ENCODE measurements at places on chromosomes 11 and 22. TPM values are rescaled to one million over a fixed set of nuclear protein-coding genes. Genes with fewer than 3 reads are reported as not detected.

Gene CHST1
- not detected for total RNA-seq

Gene FAM227A
- 1.5 TPM for total RNA-seq

Gene TMEM218
- 14.2 TPM for total RNA-seq

Gene IGLL5
- not detected for total RNA-seq

Gene TPST2
- total RNA-seq = 9.2 TPM

Gene CADM1
- 62.2 TPM for total RNA-seq

Gene CD3E
- not detected for total RNA-seq

DNA sequence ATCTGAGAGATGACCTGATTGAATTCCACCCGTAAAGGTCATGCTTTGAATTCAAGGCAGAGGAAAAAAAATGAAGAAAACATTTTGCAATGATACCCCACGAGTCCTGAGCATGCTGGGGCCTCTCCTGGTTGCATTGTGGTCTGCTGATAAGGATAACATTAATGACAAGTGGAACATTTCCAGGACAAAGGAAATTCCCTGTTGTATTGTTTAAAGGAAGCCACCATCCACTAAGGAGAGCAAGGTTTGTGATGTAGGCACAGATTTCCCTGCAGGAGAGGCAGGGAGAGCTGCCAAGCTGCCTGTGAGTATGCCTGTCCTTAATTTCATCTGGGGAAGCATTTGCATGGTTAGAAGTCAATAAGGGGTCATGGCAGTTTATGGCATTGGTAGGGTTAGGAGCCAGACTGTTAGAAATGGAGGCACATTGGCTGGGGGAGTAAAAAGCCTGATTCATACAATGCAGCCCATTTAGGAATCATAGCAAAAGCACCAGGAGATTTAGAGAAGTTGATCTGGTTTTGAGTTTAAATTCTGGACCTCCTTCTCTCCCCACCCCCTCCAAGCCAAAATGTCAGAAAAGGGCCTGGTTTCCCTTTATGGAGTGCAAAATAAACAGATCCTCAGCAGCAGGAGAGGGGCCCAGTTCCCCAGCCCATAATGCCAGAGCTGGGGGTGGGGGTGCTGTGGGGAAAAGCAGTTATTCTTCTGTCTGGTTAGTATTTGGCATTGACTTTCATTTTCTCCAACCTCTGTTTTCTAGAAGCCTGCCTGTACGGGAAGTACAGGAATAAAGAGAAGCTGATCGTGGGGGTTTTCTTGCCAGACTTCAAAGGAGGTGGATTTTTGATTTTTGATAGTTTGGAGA is 22.1 kb downstream of the FLI1 start:
- no peaks in the 10 kb centered on the region for H3K4me1 ChIP-seq
- H3K36me3 ChIP-seq = no peaks in the 10 kb centered on the region
- H3K27me3 ChIP-seq = peaks cover 4% of the 10 kb centered on the region
- DNase-seq = no peak

- H3K4me3 ChIP-seq = no peak overlapping the region
- H3K27me3 ChIP-seq = no peaks in the 10 kb centered on the region
- H3K27ac ChIP-seq = no peak overlapping the region
- DNase-seq = no peak
- no peaks in the 10 kb centered on the region for H3K36me3 ChIP-seq
These were observed 166.8 kb downstream of the TEAD1 start for GRCh38 chr11:12840871-12841660.

GRCh38 chr11:7546324-7546791 is 32.6 kb downstream of the PPFIBP2 start:
- H3K36me3 ChIP-seq = no peaks in the 10 kb centered on the region
- H3K27me3 ChIP-seq = no peaks in the 10 kb centered on the region

DNA sequence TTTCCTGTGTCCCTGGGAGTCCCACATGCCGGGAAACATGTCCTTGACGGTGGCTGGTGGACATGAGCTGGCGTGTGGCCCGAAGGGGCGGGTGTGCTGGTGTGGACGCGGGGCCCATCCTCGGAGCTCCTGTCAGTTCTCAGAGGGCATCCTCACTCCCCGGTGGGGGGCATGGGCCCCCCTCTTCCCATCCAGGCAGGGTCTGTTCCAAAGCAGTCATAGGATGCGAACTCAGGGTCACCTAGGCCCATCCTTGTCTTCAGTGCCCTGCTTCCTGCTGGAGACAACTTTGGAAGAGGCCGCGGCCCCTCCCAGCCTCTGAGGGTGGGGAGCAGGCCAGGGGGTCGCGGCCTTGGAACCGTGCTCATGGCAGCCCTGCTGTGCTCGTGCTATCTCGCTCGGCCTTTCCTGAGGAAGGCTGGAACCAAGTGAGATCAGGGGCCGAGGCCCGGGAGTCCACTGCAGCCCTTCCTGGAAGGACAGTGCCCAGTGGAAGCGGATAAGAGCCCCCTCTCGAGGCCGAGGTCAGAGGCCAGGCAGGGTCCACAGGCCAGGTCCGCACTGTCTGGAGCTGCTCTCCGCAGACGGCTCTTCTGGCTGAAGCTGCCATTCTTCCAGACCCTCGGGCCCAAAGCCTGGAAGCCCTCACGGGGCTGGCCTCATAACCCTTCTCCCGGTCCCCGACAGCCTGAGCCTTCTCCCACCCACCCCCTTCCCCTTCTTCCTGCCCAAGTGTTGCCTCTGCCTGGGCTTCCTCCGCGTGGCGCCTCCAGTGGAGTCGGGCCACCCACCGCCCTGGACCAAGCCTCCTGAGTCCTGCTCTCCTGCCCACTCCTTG is 8.7 kb downstream of the GRK2 start:
- H3K4me1 ChIP-seq = peaks cover 15% of the 10 kb centered on the region
- H3K36me3 ChIP-seq = peaks cover 63% of the 10 kb centered on the region
- H3K27ac ChIP-seq = no peak overlapping the region
- no peaks in the 10 kb centered on the region for H3K27me3 ChIP-seq

DNA sequence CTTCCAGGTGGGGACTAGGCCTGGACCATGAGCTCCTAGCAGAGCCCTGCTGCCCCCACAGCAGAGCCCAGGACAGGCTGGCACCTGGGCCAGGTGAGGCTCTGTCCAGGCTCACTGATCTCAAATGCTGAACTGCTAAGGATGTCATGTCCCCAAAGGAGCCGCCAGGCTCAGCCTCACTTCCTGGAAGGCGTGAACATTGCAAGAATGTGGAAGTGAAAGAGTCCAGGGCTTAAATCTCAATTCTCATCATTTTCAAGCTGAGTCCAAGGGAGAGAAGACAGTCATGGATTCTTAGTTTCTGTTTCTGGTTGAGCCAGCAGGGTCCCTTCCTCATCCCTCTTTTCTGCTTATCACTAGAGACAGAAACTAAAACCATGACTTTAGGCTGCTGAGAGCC is 5.0 kb downstream of the ASCL2 start:
- H3K36me3 ChIP-seq = no peaks in the 10 kb centered on the region
- H3K27ac ChIP-seq = no peak overlapping the region
- no peak for DNase-seq
- H3K4me1 ChIP-seq = peaks cover 10% of the 10 kb centered on the region
- no peak overlapping the region for H3K4me3 ChIP-seq
- H3K27me3 ChIP-seq = peaks cover 55% of the 10 kb centered on the region

- peak; percentile 41 for DNase-seq
- no peaks in the 10 kb centered on the region for H3K36me3 ChIP-seq
- no peaks in the 10 kb centered on the region for H3K4me1 ChIP-seq
- no peaks in the 10 kb centered on the region for H3K27me3 ChIP-seq
- no peak overlapping the region for H3K27ac ChIP-seq
These were observed 33.8 kb downstream of the OR2AG2 start for GRCh38 chr11:6737872-6738466.

DNA sequence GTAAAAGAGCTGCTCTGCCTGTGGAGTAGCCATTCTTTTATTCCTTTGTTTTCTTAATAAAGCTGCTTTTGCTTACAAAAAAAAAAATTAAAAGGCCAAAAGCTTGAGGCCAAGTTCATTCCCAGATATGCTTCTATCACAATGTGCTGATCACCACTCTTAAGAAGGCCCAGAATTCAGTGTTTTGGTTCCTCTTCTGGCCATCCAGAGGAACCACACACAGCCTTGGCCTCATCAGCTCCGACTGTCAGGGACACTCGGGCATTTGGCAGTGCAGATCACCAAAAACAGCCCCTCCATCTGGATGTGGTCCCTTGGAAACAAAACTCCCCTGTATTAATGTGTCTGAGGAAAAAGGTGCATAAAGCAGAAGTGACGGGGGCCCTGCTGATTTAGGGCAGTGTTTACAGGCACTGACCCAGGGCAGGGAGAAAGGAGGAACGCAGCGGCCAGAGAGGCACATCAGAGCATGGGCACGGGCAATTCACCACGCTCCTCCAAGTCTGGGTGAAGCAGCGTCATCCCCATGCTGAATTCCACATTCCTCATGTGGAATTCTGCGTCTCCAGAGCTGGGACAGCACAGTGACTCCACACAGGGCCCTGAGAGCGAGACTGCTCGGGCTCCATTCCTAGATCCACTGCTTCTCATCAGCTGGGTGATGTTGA is 17.7 kb downstream of the POLDIP3 start:
- no peak overlapping the region for H3K27ac ChIP-seq
- no peak overlapping the region for H3K4me3 ChIP-seq
- H3K27me3 ChIP-seq = no peaks in the 10 kb centered on the region
- peaks cover 87% of the 10 kb centered on the region for H3K36me3 ChIP-seq
- peaks cover 14% of the 10 kb centered on the region for H3K4me1 ChIP-seq
- no peak for DNase-seq

- DNase-seq = no peak
- H3K27me3 ChIP-seq = no peaks in the 10 kb centered on the region
These were observed 399.0 kb upstream of the CADM1 start for GRCh38 chr11:115903179-115903578.

DNA sequence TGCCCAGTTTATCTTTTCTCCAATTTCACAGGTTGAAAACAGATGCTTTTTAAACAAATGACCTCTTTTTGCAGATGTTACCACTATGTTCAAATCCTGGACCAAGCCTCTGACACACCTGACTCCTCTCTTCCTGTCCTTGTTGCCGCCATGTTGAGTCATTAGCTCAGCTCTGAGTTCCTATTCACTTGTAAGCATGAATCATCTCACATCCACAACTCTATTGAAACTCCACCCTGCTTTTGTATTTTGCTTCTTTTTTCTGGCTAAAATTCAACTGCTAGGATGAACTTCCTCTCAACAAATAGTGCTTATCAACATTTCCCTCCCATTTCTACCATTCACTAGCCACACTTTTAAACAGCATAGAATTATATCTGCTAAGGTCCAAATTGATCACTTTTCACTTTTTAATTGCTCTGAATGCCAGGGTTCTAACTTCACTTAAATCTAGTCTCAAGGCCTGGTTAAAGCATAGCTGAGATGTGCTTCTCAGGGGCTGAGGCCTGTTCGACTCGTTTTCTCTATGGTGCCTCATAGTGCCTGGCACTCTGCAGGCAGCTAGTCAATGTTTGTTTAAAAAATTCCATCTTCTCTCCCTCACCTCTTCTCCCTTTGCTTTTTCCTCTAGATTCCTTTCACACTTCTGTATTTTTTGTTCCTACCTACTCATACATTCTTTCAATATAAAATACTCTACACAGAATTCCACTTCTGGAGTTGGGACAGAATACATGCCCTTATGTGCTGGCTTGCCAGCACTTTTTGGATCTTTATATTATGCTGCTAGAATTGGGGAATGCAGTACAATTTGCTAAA is 3.9 kb downstream of the JOSD1 start:
- H3K27me3 ChIP-seq = no peaks in the 10 kb centered on the region
- H3K4me1 ChIP-seq = peaks cover 70% of the 10 kb centered on the region
- peak overlapping the region; percentile 62 for H3K27ac ChIP-seq
- H3K36me3 ChIP-seq = no peaks in the 10 kb centered on the region
- DNase-seq = peak; percentile 64

DNA sequence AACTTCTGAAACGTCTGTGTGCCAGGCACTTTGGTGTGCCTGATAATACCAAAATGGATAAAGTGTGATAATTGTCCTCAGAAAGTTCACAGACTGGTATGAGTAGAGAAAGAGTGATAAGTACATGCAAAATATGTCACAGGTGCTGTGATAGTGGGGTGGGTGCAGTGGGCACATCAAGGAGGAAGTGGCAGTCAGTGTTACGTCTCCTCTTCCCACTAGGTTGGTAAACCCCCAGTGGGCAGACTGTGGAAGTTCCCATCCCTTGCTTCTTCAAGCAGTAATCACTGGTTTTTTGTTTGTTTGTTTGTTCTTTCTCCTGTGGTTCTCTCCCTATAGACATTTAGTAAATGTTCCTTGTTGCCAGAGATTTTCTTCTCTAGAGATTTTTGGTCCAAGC is 5.4 kb downstream of the RNF121 start:
- no peak for DNase-seq
- H3K4me3 ChIP-seq = no peak overlapping the region
- H3K4me1 ChIP-seq = peaks cover 62% of the 10 kb centered on the region
- no peak overlapping the region for H3K27ac ChIP-seq

DNA sequence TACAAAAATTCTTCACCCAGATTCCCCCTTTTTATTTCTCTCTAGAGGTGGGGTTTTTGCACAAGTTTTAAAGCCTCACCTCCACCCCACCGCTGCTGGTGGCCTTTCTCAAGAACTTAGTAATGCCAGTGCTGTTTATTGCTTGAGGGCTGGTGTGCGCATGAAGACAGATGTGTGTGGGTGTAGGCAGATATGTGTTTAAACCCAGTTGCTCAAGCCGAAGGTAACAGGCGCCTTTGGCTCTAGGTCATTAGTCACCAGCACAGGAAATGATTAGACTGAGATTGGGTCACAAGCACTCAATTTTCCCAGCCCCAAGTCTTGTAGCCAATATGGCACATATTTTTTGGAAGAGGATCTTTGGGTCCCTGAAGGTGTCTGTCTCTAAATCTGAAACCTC is 2.7 kb upstream of the CLMP start:
- H3K36me3 ChIP-seq = no peaks in the 10 kb centered on the region

- no peak overlapping the region for H3K27ac ChIP-seq
- no peak overlapping the region for H3K4me3 ChIP-seq
- no peaks in the 10 kb centered on the region for H3K36me3 ChIP-seq
- no peak for DNase-seq
- H3K27me3 ChIP-seq = peaks cover 86% of the 10 kb centered on the region
- peaks cover 21% of the 10 kb centered on the region for H3K4me1 ChIP-seq
These were observed 17.2 kb downstream of the KCNQ1 start for GRCh38 chr11:2461956-2462542.

GRCh38 chr22:28229566-28230485 is 310.8 kb upstream of the PITPNB start:
- no peaks in the 10 kb centered on the region for H3K36me3 ChIP-seq
- no peak overlapping the region for H3K4me3 ChIP-seq

- no peak for DNase-seq
- H3K4me1 ChIP-seq = no peaks in the 10 kb centered on the region
- no peaks in the 10 kb centered on the region for H3K36me3 ChIP-seq
- no peak overlapping the region for H3K4me3 ChIP-seq
These were observed 29.3 kb upstream of the OR10D3 start for GRCh38 chr11:124153821-124154220.

Measured in HepG2 (cell line).